ENCODE measurements at places on chromosomes 11 and 22. TPM values are rescaled to one million over a fixed set of nuclear protein-coding genes. Genes with fewer than 3 reads are reported as not detected.

- no peaks in the 10 kb centered on the region for H3K27me3 ChIP-seq
- DNase-seq, result no peak
- H3K4me3 ChIP-seq, result no peak overlapping the region
- H3K4me1 ChIP-seq, result no peaks in the 10 kb centered on the region
Observed at GRCh38 chr22:28788601-28789000, 11.8 kb downstream of the XBP1 start.

GRCh38 chr11:27926486-27926885, 181.5 kb downstream of the KIF18A start:
- no peaks in the 10 kb centered on the region for H3K4me1 ChIP-seq
- no peak for DNase-seq
- H3K36me3 ChIP-seq, result no peaks in the 10 kb centered on the region
- H3K27me3 ChIP-seq, result no peaks in the 10 kb centered on the region

DNA sequence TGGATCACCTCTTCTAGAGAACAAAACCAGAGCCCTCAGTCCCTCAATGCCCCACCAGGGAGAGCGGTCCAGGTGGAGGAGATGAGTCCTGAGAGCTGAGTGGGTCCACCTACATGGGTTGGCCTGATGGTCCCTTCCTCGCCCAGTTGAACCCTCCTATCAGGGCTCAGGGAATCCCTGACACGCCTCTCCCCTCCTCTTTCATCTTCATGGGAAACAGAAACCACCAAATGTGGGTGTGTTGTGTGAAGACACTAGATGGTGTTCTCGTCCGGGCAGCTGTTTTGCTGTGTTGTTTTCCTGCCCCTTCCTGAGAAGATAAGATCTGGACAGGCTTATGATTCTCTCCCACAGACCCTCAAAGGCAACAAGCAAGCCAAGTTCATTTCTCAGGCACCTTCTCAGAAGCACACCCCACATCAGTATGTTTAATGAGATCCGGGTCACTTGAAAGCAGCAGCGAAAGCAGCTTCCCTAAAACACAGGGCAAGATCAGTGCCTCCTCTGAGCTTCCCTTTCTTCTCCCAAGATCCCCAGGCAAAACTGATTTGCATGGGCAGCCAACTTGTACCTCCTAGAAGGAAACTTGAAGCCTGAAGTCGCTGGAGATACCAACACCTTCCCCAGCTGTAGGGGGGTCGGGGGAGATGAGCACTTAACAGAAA, 35.3 kb upstream of the POU2AF1 start:
- H3K4me1 ChIP-seq, result peaks cover 19% of the 10 kb centered on the region
- no peaks in the 10 kb centered on the region for H3K36me3 ChIP-seq
- no peak for DNase-seq
- no peaks in the 10 kb centered on the region for H3K27me3 ChIP-seq
- H3K4me3 ChIP-seq, result no peak overlapping the region
- H3K27ac ChIP-seq, result no peak overlapping the region

Gene ACR
- not detected for total RNA-seq

DNA sequence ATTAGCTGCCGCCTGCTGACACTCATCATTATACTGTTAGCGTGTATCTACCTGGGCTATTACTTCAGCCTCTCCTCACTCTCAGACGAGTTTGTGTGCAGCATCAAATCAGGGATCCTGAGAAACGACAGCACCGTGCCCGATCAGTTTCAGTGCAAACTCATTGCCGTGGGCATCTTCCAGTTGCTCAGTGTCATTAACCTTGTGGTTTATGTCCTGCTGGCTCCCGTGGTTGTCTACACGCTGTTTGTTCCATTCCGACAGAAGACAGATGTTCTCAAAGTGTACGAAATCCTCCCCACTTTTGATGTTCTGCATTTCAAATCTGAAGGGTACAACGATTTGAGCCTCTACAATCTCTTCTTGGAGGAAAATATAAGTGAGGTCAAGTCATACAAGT, 51.1 kb downstream of the PANX1 start:
- H3K4me1 ChIP-seq, result peaks cover 2% of the 10 kb centered on the region
- no peak for DNase-seq
- no peak overlapping the region for H3K4me3 ChIP-seq
- no peaks in the 10 kb centered on the region for H3K36me3 ChIP-seq

- H3K4me1 ChIP-seq, result peaks cover 24% of the 10 kb centered on the region
- H3K4me3 ChIP-seq, result peak overlapping the region; percentile 40
- no peak overlapping the region for H3K27ac ChIP-seq
- H3K36me3 ChIP-seq, result no peaks in the 10 kb centered on the region
- no peaks in the 10 kb centered on the region for H3K27me3 ChIP-seq
Observed at GRCh38 chr11:62394825-62395538, 23.9 kb upstream of the SCGB1A1 start.

DNA sequence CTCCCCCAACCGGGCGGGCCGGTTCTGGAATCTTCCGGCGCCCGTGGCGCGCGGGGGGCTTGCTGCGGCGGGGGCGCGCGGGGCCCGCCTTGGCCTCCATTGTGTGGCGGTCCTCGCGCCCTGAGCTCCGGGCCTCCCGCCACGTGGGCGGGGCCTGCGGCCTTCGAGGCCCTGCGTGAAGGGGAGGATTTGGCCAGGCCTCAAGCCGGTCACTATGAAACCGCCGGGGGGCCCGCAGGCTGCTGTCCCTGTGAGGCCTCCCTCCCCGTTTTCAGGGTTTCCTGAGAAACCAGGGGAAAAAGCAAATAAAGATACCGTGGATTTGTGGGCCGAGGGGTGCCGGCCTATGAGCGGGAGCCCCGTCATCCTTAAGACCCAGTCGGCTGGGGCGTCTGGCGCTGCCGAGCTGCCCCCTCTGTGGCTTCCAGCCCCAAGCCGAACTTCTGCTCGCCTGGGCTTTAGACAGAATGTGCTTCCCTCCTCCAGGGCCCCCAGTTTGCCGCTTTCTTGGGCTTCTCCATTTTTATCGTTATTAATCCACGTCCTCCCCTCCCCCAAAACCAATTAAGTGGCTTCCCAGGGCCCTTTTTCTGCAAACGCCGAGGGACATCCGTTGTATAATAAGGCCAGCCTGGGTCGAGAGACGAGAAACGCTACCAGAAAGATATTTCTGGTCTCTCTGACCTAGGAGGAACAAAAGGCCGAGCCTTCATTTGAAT, 602 bp downstream of the EWSR1 start:
- peak; percentile 81 for DNase-seq
- peaks cover 11% of the 10 kb centered on the region for H3K4me1 ChIP-seq
- peak overlapping the region; percentile 99 for H3K27ac ChIP-seq

- H3K4me3 ChIP-seq, result no peak overlapping the region
- no peaks in the 10 kb centered on the region for H3K4me1 ChIP-seq
- H3K27ac ChIP-seq, result no peak overlapping the region
- H3K27me3 ChIP-seq, result no peaks in the 10 kb centered on the region
Observed at GRCh38 chr22:43441751-43442150, 29.9 kb downstream of the MPPED1 start.
